ENCODE measurements at places on chromosomes 4 and X.

DNA sequence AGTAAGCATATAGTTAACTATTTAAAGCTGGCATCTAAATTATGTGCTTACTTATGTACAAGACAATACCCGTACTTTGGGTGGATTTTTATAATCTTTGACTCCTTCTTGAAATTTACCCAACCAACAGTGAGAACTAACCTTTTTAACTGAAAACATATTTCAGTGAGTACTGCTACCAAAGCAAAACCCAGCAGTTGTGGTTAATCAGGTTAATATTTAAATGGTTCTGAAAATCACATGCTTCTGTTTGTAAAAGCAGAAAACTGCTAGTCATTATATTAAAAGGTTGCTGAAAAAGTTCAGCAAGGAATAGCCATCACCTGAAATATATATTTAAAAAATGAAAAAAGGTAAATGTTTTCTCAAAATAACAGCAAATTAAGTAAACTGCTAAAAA lies 20.0 kb downstream of the UBE2D3 start:
- no peak for DNase-seq

DNA sequence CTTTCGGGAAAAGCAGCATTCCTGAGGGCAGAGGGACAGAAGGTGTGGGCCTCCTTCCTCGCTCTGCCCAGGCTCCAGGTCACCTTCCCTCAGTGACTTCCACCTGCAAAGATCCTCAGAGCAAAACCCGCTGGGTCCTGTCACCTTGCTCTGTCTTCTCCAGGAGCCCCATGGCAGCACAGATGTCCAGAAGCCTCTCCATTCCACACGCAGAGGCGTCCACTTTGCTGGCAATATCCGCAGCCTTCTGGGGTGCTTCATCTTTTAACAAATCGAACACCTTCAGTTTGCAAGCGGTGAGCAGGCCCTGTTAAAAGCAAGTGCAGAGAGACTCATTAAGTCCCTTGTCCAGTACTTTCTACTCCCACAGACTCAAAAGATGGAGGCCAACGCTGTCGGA lies 27.3 kb downstream of the ASMTL start:
- no peak for DNase-seq

DNA sequence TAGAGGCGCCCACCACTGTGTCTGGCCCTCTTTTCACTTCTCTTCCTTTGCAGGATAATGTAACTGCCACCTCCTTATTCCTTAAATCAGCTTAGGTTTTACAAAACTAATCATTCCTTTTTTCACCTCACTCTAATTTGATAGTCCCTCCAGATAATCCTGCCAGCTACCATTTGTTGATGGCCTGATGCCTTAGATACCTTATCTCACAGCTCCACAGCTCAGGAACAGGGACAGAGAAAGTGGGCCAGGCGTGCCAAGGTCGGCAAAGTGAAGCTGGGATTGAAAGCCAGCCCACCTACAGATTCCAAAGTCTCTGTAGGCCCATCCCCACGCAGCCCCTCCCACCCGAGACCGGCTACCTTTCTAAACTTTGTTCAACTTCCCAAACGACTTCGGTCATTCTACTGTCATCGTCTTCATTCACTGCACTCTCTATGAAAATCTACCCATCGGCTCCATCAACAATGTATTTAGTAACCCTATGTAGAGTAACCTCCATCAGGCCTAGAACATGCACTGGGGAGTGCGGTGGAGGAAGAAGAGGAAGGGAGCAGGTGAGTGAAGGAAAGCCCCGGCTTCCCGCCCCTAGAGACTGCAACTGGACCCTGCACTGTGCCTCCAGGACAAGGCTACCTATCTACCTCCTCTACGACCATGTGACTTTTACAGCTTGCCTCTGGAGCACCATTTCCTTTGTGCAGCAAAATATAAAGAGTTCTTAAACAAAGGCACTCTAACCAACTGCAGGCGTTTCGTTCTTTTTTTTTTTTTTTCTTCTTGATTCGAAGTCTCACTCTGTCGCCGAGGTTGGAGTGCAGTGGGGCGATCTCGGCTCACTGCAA lies 1.5 kb downstream of the CASP6 start:
- DNase-seq = no peak

GRCh38 chr4:77449171-77449570 lies 156.4 kb upstream of the CXCL13 start:
- DNase-seq = no peak

DNA sequence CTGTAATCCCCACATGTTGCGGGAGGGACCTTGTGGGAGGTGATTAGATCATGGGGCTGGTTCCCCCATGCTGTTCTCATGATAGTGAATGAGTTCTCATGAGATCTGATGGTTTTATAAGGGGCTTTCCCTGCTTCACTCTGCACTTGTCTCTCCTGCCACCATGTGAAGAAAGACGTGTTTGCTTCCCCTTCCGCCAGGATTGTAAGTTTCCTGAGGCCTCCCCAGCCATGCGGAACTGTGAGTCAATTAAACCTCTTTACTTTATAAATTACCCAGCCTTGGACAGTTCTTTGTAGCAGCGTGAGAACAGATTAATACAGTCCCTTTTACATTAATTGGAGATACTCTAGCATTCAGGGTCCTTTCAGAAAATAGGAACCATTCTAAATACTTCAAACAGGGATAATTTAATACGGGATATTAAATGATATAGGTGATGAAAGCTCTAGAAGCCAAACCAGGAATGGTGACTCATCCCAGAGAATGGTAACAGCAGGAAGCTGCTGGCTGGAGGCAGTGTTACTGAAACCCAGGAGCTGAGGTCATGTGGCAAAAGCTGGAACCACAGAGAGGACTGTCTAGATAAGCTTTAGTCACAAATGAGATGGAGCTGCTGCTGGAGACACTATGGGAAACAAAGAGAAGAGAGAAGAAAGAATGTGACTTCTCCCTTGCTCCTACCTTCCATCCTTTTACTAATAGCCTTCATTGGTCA lies 57.3 kb downstream of the GSTCD start:
- no peak for DNase-seq

GRCh38 chr4:38674258-38675144 lies 10.5 kb downstream of the KLF3 start:
- DNase-seq = no peak

DNA sequence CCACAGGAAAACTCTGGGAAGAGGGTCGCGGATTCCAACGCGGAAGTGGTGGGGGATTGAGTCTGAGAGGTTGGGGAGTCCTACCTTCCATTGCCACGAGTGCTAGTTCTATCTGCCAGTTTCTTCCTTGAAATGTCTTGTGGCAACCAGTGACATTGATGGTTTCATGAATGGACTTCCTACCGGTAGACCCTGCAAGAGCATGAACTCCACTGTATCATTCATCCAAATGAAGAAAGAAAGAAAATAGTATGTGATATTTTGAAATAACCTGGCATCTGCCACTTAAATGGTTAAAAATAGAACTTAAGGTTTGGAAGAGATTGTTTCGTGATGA lies 1.1 kb upstream of the SLC10A7 start:
- DNase-seq = no peak

DNA sequence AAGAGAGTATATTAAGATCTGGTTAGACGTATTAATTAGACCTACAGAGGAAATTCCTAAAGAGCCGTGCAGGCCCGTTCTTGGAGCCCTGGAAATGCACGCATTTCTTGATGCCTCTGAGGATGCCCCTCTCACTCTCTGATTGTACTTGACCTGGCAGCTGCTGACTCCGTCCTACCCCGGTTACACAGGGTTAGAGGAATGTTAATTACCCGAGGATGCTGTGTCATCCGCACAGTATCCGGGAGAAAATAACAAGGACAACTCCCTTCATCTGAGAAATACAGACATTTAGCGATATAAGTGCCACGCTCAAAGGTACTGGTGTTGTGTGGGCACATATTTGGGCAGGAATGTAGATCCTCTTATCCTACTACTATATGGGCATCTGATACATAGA lies 404.6 kb upstream of the FAT1 start:
- no peak for DNase-seq

DNA sequence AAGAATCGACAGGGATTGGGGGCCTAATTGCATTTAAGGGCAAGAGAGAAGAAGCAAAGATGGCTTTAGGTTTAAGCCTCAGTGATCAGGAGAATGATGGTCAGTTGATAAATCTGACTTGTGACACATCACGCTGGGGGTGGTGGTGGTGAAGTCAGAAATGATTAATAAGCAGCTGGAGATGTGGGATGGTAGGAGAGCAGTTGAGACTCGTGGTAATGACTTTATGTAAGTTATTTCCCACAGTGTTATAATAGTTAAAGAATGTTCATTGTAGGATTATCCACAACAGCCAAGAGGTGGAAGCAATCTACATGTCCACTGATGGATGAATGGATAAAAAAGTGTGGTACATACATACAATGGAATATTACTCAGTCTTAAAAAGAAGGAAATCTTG lies 178.9 kb upstream of the GPC4 start:
- no peak for DNase-seq
